ENCODE measurements at places on chromosomes 13 and 19. TPM values are rescaled to one million over a fixed set of nuclear protein-coding genes. Genes with fewer than 3 reads are reported as not detected.

JAK3 gene
- 1.8 TPM for total RNA-seq

GPR4 gene
- not detected for total RNA-seq

DNAJB1 gene
- 65.1 TPM for total RNA-seq

XRCC1 gene
- 22.7 TPM for total RNA-seq

NACC1 gene
- 62.5 TPM for total RNA-seq

SULT2A1 gene
- not detected for total RNA-seq

SHFL gene
- total RNA-seq: 22.4 TPM

ZNF135 gene
- total RNA-seq: 8.3 TPM

PSG7 gene
- total RNA-seq: not detected

WDR87 gene
- not detected for total RNA-seq

LILRB2 gene
- total RNA-seq: not detected

SELENOV gene
- not detected for total RNA-seq

STOML3 gene
- not detected for total RNA-seq

ATP4A gene
- not detected for total RNA-seq

KLK8 gene
- not detected for total RNA-seq

NMRK2 gene
- total RNA-seq: not detected

FPR2 gene
- 0.36 TPM for total RNA-seq

NECTIN2 gene
- total RNA-seq: 38.9 TPM

ZNF582 gene
- total RNA-seq: 2.2 TPM

CALR3 gene
- not detected for total RNA-seq

SIGLEC5 gene
- under 0.01 TPM for total RNA-seq

EXOC3L2 gene
- total RNA-seq: not detected

PDX1 gene
- not detected for total RNA-seq

B9D2 gene
- 5.6 TPM for total RNA-seq

DYRK1B gene
- 19.5 TPM for total RNA-seq

DACT3 gene
- 1.8 TPM for total RNA-seq

UBE2S gene
- total RNA-seq: 37.3 TPM

RGL3 gene
- total RNA-seq: 0.36 TPM

CPB2 gene
- total RNA-seq: not detected

SERTAD1 gene
- 15.2 TPM for total RNA-seq

SLITRK6 gene
- 0.29 TPM for total RNA-seq

LHFPL6 gene
- 112 TPM for total RNA-seq
